ENCODE measurements at places on chromosomes 6 and 20.

- no peak for DNase-seq
Measured at GRCh38 chr20:43843096-43843964, 71.3 kb upstream of the TOX2 start.

- peak; percentile 33 for DNase-seq
Measured at GRCh38 chr20:34083137-34083536, 28.9 kb downstream of the EIF2S2 start.

GRCh38 chr20:51481341-51481914, 61.1 kb downstream of the NFATC2 start:
- no peak for DNase-seq

DNA sequence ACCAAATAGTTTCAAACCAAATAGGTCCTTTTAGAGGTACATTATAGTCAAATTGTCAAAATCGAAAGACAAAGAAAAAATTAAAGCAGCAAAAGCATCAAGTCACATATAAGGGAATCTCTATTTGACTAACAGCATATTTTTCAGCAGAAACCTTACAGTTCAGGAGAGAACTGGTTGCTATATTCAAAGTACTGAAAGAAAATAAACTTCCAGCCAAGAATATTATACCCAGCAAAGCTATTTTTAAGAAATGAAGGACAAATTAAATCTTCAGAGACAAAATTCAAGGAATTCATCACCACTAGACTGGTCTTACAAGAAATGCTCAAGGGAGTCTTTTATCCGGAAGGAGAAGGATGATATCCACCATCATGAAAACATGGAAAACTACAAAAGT, 16.0 kb downstream of the WDR27 start:
- no peak for DNase-seq

All from NCI-H187 (cell line).